ENCODE measurements at places on chromosomes 7 and 10.

- H3K27me3 ChIP-seq = no peaks in the 10 kb centered on the region
- no peak for DNase-seq
- H3K27ac ChIP-seq = no peak overlapping the region
- peaks cover 16% of the 10 kb centered on the region for H3K4me1 ChIP-seq
- no peak overlapping the region for H3K4me3 ChIP-seq
- peaks cover 35% of the 10 kb centered on the region for H3K36me3 ChIP-seq
Observed at GRCh38 chr7:76343294-76343930, 15.4 kb downstream of the YWHAG start.

- DNase-seq = peak; percentile 71
- H3K27ac ChIP-seq = no peak overlapping the region
- peaks cover 73% of the 10 kb centered on the region for H3K36me3 ChIP-seq
- H3K4me1 ChIP-seq = no peaks in the 10 kb centered on the region
- no peak overlapping the region for H3K4me3 ChIP-seq
- H3K27me3 ChIP-seq = no peaks in the 10 kb centered on the region
Observed at GRCh38 chr10:70880077-70880534, 8.3 kb downstream of the PCBD1 start.

GRCh38 chr7:147033641-147034040 lies 917.0 kb downstream of the CNTNAP2 start:
- no peak for DNase-seq
- no peaks in the 10 kb centered on the region for H3K27me3 ChIP-seq
- no peak overlapping the region for H3K4me3 ChIP-seq
- no peaks in the 10 kb centered on the region for H3K36me3 ChIP-seq
- no peak overlapping the region for H3K27ac ChIP-seq

DNA sequence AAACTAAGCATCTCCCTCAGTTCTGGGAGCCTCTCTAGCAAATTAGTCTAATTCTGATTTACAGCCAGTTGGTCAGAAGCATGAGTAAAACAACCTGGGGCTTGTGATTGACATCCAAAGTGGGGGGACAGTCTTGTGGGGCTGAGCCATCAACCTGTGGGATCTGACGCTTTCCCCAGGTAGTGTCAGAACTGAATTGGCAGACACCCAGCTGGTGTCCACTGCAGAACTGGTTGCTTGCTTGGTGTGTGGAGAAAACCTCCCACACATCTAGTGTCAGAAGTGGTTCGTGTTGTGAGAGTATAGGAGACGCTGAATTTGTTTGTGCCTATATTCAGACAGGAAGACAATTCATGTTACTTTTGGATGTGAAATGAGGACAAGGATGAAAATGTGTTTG lies 92.2 kb upstream of the PDCD4 start:
- no peak for DNase-seq
- peaks cover 22% of the 10 kb centered on the region for H3K4me1 ChIP-seq
- no peaks in the 10 kb centered on the region for H3K27me3 ChIP-seq
- no peak overlapping the region for H3K4me3 ChIP-seq
- H3K27ac ChIP-seq = no peak overlapping the region

GRCh38 chr10:792792-793100 lies 103.3 kb upstream of the DIP2C start:
- no peak overlapping the region for H3K27ac ChIP-seq
- no peaks in the 10 kb centered on the region for H3K36me3 ChIP-seq
- no peak overlapping the region for H3K4me3 ChIP-seq
- peaks cover 16% of the 10 kb centered on the region for H3K4me1 ChIP-seq
- no peak for DNase-seq

DNA sequence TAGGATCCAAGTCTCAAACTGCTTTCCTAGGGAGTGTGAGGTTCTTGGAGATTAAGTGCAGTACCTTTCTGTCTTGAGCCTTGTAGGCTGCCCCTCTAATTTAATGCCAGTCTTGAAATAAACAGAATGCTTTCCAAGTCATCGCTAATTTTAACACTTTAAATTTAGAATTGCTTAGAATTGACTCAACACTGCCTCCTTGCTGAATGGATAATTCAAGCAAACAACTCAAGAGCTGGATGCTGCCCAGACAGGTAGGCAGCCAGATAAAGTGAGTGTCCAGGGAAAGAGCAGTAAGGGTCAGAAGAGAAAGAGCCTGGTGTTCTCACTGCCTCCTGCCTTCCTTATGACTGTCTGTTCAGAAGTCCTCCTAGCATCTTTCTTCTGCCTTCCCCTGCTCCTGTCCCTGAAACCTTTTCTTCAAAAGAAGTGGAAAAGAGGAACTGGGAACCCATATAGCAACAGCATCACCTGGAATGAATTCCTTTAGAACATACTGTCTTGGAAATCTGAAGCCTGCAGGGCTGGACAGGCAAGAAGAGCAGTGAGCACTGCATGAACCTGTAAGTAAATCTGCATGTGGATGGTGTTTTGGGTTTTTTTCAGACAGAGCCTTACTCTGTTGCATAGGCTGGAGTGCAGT lies 3.1 kb upstream of the GOT1 start:
- no peaks in the 10 kb centered on the region for H3K27me3 ChIP-seq
- no peaks in the 10 kb centered on the region for H3K36me3 ChIP-seq
- no peak for DNase-seq
- no peak overlapping the region for H3K4me3 ChIP-seq

GRCh38 chr7:127578036-127578684 lies 7.2 kb downstream of the GCC1 start:
- peaks cover 39% of the 10 kb centered on the region for H3K36me3 ChIP-seq
- no peak overlapping the region for H3K27ac ChIP-seq
- no peaks in the 10 kb centered on the region for H3K4me1 ChIP-seq

DNA sequence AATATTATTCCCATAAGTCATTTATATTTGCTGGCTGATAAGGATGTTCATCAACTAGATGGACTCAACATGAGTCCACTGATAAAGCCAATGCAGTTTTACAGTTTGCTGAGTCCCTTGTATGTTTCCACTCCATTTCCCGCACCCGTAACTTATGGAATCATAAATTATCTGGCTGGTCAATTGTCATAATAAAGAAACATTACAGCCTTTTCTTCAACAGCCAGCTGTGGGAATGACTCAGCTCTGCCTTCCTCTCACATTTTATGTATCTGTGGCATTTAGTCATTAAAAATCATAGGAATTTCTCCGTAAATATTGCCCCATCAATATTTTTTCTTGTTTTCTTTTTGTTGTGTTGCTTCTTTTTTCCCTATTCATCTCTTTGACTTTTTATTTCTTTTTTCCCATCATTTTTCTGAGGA lies 22.3 kb upstream of the TMEM26 start:
- peaks cover 3% of the 10 kb centered on the region for H3K4me1 ChIP-seq
- H3K4me3 ChIP-seq = no peak overlapping the region
- no peak for DNase-seq
- no peak overlapping the region for H3K27ac ChIP-seq

- peaks cover 19% of the 10 kb centered on the region for H3K4me1 ChIP-seq
- no peak overlapping the region for H3K27ac ChIP-seq
- no peak overlapping the region for H3K4me3 ChIP-seq
- DNase-seq = no peak
Observed at GRCh38 chr7:1668396-1669063, 1.5 kb upstream of the ELFN1 start.

DNA sequence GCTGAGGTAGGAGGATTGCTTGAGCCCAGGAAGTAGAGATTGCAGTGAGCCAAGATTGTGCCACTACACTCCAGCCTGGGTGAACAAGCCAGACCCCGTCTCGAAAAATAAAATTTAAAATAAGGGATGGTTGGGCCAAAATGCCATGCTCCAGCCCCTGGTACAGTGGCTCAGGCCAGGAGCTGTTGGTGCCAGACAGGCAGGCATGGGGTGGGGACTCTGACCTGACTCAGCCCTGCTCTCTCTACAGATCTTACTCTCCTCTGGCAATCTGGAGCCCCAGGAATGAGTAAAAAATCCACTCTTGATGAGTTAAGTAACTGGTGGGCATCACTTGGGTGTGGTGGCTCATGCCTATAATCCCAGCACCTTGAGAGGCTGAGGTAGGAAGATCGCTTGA lies 8.4 kb upstream of the TMEM120A start:
- DNase-seq = no peak
- peaks cover 48% of the 10 kb centered on the region for H3K36me3 ChIP-seq
- H3K4me3 ChIP-seq = no peak overlapping the region
- H3K27me3 ChIP-seq = no peaks in the 10 kb centered on the region

DNA sequence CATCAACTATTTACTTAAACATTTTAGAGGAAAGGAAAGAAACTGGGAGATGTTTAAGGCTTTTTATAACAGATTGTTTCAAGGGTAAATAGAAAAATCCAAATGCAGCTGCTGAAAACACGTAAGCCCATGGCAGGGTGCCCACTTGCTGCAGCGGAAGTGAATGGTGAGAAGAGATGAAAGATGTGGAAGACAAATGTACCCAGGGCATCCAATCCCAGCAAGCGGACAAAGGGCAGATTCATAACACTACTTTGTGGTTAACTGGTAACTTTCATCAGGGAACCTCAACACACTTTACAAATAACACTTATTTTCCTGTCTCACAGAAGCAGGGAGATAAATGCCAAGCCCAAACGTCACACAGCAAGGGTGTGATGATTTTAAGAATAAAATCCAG lies 358.4 kb downstream of the KCNMA1 start:
- no peaks in the 10 kb centered on the region for H3K4me1 ChIP-seq
- DNase-seq = no peak
- H3K36me3 ChIP-seq = no peaks in the 10 kb centered on the region
- peaks cover 21% of the 10 kb centered on the region for H3K27me3 ChIP-seq
- H3K4me3 ChIP-seq = no peak overlapping the region
- no peak overlapping the region for H3K27ac ChIP-seq

- no peaks in the 10 kb centered on the region for H3K4me1 ChIP-seq
- H3K4me3 ChIP-seq = no peak overlapping the region
- DNase-seq = no peak
- H3K27me3 ChIP-seq = no peaks in the 10 kb centered on the region
Observed at GRCh38 chr10:60350400-60350799, 39.3 kb downstream of the ANK3 start.

DNA sequence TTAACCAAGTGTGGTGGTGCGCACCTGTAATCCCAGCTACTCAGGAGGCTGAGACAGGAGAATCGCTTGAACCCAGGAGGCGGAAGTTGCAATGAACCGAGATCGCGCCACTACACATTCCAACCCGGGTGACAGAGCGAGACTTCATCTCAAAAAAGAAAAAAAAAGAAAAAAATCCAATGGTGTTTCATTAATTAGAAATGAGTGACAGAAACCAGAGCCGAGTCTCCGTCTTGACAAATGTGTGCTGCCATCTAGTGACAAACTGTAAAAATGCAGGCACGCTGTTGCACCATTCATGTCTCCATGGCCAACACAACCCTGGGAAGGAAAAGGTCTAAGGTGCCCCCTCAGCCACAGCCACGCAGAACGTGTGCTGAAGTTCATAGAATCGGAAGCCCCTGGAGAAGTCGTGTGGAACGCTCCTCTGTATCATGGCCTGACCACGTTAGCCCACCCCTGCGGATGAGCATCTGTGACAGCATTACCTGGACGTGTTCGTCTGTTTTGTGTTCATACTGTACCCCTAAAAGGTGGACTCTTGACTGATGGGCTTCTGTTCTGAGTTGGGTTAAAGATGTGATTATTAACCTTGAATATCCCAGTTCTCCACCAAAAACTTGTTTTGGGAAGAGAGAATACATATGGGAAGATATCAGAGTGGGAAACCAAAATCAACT lies 94.9 kb downstream of the LYZL2 start:
- no peak overlapping the region for H3K27ac ChIP-seq
- no peak overlapping the region for H3K4me3 ChIP-seq
- DNase-seq = peak; percentile 67
- no peaks in the 10 kb centered on the region for H3K4me1 ChIP-seq
- H3K27me3 ChIP-seq = no peaks in the 10 kb centered on the region

DNA sequence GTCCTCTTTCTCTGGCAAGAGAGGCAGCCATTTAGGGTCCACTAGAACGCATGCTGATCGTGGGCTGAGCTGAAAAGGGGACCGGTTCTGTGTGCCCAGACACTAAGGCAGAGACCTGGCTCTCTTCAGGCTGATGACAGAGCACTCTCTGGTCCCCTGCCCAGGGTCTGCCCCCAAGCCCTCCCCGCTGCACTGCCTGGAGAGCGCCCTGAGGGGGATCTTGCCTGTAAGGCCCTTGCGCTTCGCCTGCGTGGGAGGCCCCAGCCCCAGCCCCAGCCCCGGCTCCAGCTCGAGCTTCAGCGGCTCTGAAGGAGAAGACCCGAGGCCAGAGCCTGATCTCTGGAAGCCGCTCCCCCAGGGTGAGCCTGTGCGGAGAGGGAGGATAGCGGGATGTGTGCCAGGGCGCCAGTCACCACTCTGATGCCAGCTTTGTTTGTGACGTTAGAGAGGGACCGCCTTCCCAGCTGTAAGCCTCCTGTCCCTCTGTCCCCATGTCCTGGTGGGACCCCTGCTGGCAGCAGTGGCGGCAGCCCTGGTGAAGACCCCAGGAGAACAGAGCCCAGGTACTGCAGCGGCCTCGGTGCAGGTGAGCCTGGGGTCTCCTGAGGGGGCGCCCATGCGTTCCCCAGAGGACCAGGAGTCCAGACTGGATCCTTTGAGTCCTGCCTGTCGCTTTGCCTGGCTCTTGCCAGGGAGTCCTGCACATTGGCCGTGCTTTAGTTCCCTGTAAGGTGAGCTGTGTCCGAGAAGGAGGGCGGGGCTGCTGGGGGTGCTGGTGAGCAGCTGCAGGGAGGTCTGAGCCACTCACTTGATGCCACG lies 43.2 kb downstream of the ZNF467 start:
- peaks cover 39% of the 10 kb centered on the region for H3K36me3 ChIP-seq
- no peak overlapping the region for H3K27ac ChIP-seq
- no peaks in the 10 kb centered on the region for H3K27me3 ChIP-seq
- H3K4me1 ChIP-seq = no peaks in the 10 kb centered on the region
